ENCODE measurements at places on chromosomes 7 and 10.

DNA sequence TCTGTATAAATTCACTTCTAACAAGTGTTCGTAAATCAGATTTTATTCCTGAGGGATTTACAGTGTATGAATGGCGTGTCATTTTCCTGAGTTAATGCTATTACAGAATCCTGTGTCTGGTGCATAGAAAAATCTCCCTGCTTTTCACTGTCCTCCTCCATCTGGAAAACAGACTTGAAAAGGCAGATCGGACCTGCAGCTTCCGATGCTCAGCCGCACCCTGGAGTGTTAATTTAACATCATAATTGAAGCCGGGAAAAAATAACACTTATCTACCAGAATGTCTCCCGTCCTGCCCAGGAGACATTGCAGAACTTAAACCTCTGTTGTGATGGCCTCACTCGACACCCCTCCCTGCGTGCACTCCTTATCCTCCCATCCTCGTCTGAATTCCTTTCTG, 442.1 kb upstream of the FOXK1 start:
- no peak for DNase-seq

GRCh38 chr10:71033396-71033980, 145.1 kb upstream of the PCBD1 start:
- DNase-seq: no peak

- DNase-seq: no peak
Measured at GRCh38 chr7:77729574-77730348, 33.5 kb downstream of the RSBN1L start.

DNA sequence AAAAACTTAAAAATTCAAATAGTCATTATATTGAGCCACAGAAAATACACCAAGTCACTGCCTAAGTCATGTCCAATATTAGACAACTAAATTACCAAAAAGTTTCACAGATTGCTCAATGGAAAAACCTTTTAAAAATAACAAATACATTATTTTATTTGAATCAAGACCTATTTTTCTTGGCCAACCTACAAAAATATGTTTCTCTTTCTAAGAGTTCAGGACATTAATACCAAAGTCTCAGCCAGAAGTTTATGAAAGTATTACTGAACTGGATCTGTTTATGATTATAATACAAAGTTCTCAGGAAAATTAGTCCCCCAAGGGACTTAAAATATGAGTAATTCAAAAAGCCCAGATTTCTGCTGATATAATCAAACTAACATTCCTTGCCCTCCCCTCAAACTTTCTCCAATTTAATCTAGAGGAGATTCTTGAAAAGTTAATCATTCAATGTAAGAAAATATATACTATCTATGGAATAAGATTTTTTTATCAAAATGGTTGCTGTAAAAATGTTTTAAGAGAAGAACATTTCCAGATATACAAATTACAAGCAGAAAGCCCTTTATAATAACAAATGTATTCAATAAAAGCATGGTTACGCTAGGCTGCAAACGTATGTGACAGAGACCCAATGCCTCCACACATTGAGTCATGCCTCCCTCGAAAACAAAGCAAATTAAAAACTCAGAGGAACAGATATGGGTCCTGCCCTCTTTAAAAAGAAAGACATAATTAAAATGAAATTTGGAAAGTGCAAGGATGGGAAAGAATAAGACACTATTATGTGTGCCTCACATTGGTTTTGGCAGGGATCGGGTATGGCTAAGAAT, 381.6 kb downstream of the PARD3 start:
- no peak for DNase-seq

- DNase-seq: no peak
Measured at GRCh38 chr7:17126413-17127268, 171.8 kb upstream of the AHR start.

- DNase-seq: no peak
Measured at GRCh38 chr7:92589056-92589455, 1.1 kb downstream of the FAM133B start.

- no peak for DNase-seq
Measured at GRCh38 chr7:154792436-154793055, 210.4 kb downstream of the PAXIP1 start.

DNA sequence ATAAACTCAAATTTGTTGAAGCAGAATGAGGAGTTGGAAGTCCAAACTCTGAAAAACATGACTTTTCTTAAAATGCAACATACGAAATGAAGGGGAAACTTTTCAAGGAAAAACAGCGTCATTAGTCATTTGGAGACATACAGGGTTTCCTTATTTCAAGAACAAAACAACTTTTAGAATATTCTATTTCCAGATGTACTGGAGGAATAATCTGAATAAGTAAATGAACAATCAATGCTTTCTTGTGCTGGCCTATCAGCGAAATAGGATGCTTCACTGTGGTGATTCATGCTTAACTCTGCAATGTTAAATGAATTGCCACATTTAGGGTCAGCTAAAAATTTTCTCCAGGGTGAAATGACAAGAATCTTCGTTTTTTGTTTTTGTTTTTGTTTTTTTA, 114.3 kb downstream of the SEMA3C start:
- DNase-seq: no peak

- DNase-seq: no peak
Measured at GRCh38 chr7:8435095-8435494, 1.7 kb downstream of the NXPH1 start.

- peak; percentile 4 for DNase-seq
Measured at GRCh38 chr7:16914771-16915170, 33.0 kb upstream of the AGR3 start.

DNA sequence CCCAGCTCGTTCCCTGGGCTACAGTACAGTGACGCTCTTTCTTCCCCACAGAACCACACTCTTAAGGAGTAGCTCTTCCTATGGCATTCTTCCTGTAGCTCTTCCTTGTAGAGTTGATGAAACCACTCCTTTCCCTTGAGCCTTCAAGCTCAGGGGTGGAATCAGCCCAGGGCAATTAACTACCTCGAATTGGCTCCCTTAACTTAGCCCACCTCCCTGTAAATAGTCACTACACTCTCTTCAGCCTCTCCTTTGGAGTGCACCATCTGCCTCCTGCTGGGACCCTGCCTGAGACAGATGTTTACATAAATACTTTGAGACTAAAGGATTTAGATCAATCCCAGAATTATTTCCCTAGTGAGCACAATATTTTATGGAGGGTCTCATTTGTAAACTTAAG, 537.8 kb upstream of the AUTS2 start:
- no peak for DNase-seq

DNA sequence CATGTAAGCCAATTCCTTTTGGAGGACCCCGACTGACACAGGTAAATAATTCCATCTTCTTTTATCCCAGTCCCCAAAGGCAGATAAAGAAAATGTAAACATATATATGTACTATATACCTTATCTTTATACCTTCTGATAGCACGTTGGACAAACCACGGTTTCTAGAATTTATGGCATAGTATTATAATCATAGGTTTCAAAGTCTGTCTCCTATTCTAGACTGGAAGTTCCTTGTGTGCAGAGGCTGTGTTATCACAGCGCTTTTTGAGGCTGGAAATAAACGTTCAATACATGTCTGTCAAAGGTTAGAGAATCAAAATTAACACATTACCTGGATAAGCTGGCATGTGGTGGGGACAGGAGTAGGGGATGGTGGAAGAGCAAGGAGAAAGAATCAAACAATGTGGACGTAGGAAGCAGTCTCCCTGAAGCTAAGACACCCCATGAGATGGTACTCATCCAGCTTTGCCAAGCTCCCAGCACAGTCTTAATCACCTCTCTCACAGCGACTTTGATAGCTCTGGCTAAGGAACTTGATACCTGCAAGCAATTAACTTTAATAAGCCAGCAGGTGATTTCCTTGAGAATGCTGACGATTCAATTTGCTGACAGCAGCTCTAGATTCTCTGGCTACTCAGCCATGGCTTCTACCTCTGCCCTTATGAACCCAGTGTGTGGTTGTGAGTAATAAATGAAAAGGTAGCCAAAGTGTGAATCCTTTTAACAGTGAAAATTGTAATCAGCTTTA, 208.4 kb upstream of the LRRTM3 start:
- DNase-seq: no peak

DNA sequence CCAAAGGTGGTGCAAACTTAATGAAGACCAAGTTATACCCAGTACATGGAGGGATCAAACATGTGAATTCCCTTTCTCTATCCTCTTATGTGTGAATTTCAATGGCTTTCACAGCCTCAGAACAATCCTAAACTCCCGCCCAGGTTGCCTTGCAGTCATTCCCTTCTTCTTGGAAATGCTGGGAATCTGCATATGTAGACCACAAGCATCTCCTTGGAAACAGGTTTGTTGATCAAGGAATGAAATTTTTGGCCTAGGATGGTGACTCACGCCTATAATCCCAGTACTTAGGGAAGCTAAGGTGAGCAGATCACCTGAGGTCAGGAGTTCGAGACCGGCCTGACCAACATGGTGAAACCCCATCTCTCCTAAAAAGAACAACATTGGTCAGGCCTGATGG, 77.8 kb upstream of the ABI1 start:
- DNase-seq: no peak

- no peak for DNase-seq
Measured at GRCh38 chr10:29512425-29512974, 122.3 kb downstream of the SVIL start.

DNA sequence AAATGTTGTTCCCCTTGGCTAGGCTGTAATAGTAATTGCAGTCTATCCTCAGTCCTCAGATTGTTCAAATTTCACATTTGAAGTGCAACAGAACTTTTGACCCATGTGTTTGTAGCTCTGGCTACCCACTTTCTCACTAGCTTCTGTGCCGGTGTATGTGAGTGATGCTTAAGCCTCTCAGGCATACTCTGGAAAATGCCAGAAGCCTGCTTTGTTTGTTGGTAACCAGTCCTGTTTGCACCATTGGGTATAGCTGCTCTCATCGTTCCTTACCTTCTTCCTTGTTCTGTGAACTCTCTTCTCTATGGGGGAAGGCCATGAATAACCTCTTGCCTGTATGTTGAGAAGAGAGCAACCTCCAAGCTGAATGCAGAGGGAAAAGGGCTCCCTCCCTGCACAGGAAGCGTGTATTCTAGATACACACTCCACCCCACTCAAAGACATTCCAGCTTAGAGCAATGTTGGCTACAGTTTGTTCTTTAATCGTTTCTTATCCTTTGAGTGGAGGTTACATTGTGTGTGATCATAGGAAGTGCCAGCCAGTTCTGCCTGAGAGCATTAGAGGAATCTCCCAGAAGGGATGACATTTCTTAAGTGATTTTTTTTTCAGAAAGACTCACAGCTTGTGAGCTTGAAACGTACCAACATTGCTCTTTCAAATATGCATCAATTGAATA, 40.5 kb downstream of the C1QL3 start:
- no peak for DNase-seq

GRCh38 chr10:77680811-77681210, 43.2 kb upstream of the KCNMA1 start:
- DNase-seq: no peak

DNA sequence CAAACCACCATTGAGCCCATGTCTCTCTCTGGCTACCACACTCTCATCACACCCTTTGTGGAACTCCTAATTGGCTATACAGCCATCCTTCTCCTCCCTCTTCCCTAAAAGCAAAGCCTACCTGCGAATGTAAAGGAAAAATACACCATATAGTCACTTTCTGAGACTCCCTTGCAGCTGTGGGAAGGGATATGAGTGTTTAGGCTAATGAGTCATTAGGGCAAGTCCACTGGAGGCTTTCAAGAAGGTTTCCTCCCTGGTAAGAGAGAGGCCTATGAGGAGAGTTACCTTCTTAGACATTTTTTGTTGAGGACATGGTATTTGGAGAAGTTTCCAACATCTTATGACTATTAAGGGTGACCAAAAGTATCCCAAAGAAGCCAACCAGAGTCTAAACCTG, 4.1 kb upstream of the TMEM243 start:
- no peak for DNase-seq

DNA sequence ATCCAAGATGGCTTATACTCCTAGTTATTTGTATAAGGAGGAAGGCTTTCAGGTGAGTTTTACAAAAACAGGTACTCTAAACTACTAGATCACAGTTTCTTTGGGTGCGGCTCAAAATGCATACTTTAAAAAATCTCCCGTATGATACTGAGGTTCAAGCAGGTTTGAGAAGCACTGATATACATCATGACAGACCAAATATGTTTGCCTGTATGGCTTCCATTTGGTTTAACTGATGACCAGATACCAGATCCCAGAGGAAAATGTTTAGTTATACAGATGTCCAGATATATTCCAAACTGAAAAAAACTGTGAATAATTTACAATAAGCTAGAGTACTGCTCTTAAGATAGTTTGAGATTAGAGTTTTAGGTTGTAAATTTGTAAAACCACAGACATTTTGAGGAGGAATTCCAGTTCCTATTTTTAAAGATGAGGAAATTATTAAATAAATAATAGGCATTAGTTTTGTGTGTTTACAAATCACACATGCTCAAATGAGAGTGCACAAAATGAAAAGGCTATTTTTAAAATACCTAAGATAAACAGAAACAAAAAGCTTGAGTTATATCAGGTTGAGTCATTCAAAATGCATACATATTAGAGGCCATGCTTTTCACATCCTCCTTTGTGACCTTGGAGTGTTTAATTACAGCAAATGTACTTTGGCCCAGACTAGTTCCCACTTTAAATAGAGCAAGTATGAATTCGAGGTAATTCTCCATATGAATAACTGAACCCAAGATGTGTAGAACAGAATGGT, 60.5 kb downstream of the SEMA3C start:
- DNase-seq: no peak

- no peak for DNase-seq
Measured at GRCh38 chr10:108184114-108184513, 1019.6 kb upstream of the SORCS1 start.

GRCh38 chr10:88565072-88565471, 18.0 kb downstream of the RNLS start:
- DNase-seq: peak; percentile 2

- DNase-seq: no peak
Measured at GRCh38 chr10:104941662-104942061, 300.6 kb downstream of the SORCS3 start.

- DNase-seq: no peak
Measured at GRCh38 chr10:1824928-1825327, 87.6 kb upstream of the ADARB2 start.

DNA sequence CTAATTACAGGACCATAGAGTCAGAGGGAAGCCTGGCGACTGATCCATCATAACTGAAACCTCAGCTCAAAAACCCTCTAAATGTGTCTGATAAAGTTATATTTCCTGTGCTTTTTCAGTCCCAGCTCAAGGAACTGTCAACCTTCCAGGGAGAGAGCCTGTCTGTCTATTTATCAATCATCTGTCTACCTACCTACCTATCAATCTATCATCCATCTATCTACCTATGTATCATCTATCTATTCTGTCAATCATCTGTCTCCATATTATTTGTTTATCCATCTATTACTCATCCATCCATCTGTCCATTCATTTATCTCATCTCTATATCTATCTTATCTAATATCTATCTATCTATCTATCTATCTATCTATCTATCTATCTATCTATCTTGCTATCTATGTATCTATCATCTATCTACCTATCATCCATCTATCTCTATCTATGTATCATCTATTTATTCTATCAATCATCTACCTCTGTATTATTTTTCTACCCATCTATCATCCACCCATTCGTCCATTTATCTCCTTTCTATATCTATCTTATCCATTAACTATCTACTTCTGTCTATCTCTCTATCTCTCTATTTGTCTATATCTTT, 161.4 kb downstream of the PRKCQ start:
- DNase-seq: no peak

All from erythroblast (primary cell).